ENCODE measurements at places on chromosomes 4 and X. TPM values are rescaled to one million over a fixed set of nuclear protein-coding genes. Genes with fewer than 3 reads are reported as not detected.

Gene HELT
- not detected for total RNA-seq

Gene AFAP1
- 42.0 TPM for total RNA-seq

- no peak for DNase-seq
- H3K4me3 ChIP-seq, result no peak overlapping the region
- H3K27ac ChIP-seq, result no peak overlapping the region
- H3K27me3 ChIP-seq, result no peaks in the 10 kb centered on the region
These were observed 178.9 kb upstream of the GATB start for GRCh38 chr4:151939670-151940069.

Gene PLP1
- 928 TPM for total RNA-seq

Gene SLITRK4
- total RNA-seq, result 15.2 TPM

Data from spinal cord (tissue), 10 donors.